Activated CD4-positive, alpha-beta T cell treated with anti-CD3 and anti-CD28 coated beads for 36 hours (primary cell): ENCODE measurements at places on chromosomes 2 and 18.

GRCh38 chr2:111024496-111024895, 96.2 kb upstream of the BCL2L11 start:
- H3K36me3 ChIP-seq: no peaks in the 10 kb centered on the region
- no peak overlapping the region for H3K4me3 ChIP-seq
- H3K4me1 ChIP-seq: no peaks in the 10 kb centered on the region
- no peak for DNase-seq
- H3K27ac ChIP-seq: no peak overlapping the region

- no peaks in the 10 kb centered on the region for H3K36me3 ChIP-seq
- no peaks in the 10 kb centered on the region for H3K4me1 ChIP-seq
- DNase-seq: no peak
- H3K27ac ChIP-seq: no peak overlapping the region
These were observed 422.2 kb downstream of the MTX2 start for GRCh38 chr2:176691471-176691870.

- no peak overlapping the region for H3K4me3 ChIP-seq
- H3K36me3 ChIP-seq: no peaks in the 10 kb centered on the region
- no peaks in the 10 kb centered on the region for H3K4me1 ChIP-seq
- H3K27ac ChIP-seq: no peak overlapping the region
- DNase-seq: no peak
- H3K27me3 ChIP-seq: no peaks in the 10 kb centered on the region
These were observed 361.2 kb downstream of the FSIP2 start for GRCh38 chr2:186099826-186100225.

DNA sequence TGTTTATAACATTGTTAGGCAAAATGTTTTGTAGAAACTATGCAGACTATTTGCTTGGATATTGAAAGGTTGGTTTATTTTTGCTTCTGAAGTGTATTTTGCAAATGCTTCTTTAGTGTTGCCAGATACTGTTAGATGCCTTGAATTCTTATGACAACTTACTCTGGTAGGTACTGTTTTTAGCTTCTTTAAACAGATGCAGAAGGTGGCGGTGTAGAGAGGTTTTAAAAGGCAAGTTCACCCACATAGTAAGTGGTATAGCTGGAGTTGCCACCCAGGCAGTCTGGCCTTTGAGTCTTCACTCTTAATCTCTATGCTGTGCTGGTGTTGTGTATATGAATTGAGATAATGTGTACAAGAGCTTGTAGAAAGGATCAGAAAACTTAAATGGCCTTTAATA, 3.6 kb downstream of the PCYOX1 start:
- H3K27ac ChIP-seq: no peak overlapping the region
- H3K4me1 ChIP-seq: peaks cover 34% of the 10 kb centered on the region
- no peaks in the 10 kb centered on the region for H3K27me3 ChIP-seq
- peaks cover 26% of the 10 kb centered on the region for H3K36me3 ChIP-seq
- H3K4me3 ChIP-seq: no peak overlapping the region
- DNase-seq: no peak

- H3K27ac ChIP-seq: no peak overlapping the region
- DNase-seq: no peak
- no peaks in the 10 kb centered on the region for H3K36me3 ChIP-seq
- H3K4me1 ChIP-seq: no peaks in the 10 kb centered on the region
- H3K27me3 ChIP-seq: no peaks in the 10 kb centered on the region
These were observed 463.1 kb downstream of the SATB2 start for GRCh38 chr2:198994678-198995077.
